ENCODE measurements at places on chromosomes 7 and 10.

GRCh38 chr7:10116511-10116910 is 857.2 kb upstream of the PHF14 start:
- DNase-seq: no peak

GRCh38 chr7:8042796-8043535 is 74.4 kb downstream of the GLCCI1 start:
- DNase-seq: no peak

GRCh38 chr7:98281757-98282606 is 496 bp downstream of the BRI3 start:
- no peak for DNase-seq

- no peak for DNase-seq
These were observed 421.1 kb upstream of the SORCS1 start for GRCh38 chr10:107585630-107586029.

DNA sequence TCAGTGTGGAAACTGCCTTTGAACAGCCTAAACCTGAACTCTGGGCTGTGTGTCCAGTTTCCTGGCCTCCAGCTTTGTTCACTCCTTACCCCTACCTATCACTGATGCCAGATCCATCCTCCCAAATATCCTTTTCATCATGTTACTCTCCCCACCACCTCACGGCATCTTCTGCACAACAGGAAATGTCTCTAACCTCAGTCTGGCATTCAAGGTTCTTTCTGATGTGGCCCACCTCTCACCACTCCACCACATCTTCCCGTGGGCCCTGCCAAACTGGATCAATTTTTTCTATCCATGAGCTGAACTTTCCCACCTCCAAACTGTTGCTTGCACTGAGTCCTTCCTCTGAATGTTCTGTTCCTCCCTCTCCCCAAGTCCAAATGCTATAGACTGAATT is 35.8 kb upstream of the MAP3K8 start:
- DNase-seq: no peak

- DNase-seq: no peak
These were observed 3.5 kb upstream of the LRMDA start for GRCh38 chr10:75427951-75428350.

DNA sequence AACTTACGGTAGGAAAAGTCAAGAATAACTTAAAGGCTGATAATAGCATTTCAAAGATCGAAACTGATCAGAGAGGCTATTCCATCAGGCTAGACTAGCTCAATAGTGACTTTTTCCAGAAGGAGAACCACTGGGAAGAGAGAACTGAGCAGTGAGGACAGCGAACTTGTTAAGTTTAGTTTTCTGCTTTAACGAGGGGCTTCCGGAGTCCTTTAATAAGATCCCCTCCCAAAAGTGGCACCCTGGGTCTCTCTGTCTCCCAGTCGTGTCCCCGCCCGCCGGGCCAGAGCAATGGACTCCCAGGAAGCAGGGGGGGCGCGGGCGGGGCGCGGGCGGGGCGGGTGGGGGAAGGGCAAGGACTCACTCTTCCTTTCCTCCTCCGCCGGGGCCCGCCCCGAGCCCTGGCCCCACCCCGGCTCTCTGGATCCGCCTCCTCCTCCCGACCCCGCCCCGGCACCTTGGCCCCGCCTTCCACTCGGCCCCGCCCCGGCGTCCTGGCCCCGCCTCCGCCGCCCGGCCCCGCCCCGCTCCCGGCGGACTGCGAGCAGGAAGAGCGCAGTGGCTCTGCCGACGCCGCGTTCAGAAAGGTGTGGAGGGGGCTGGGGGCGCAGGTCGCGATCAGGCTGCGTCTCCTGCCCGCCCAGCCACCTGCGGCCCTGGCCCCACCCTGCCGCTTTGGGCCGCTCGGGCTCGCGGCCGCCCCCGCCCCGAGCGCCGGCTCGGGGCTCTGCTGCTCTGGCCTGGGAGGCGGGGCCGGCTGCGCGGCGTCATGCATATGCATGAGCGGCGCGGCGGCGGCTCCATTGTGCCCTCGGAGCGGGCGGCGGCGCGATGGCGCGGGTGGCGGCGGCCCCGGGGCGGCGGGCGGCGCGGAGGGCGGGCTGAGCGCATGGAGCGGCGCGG is at the start of gene ZMIZ2:
Gene ZMIZ2, plus strand, starts transcription at position 803 of the 903 bp plus-strand sequence. CDS start 7,403 bp downstream, outside the sequence.
- peak; percentile 77 for DNase-seq

DNA sequence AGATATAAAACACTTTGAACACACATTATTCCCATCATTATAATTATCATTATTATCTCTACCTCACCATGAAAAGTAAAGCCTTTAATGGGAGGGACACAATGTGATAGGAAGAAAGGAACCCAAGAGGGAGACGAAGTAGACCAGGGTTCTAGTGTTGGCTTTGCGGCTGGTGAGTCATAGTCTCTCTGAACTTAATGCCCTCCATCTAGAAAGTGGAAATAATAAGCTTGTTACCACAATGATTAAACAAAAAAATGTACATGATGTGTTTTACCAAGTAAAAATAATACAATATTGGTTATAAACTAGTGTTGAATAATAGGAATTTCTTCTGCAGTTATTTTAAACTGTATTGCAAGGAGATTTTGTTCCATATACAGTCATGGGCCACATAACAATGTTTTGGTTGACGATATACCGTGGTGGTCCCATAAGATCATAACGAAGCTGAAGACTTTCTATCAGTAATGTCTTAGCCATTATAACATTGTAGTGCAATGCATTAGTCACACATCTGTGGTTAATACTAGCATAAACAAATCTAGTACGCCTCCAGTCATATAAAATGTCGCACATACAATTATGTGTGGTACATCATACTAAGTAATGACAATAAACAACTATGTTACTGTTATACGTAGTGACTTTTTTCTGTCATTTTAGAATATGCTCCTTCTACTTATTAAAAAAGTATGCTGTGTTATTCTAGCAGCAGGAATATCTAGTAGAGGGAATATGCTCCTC is 450.6 kb upstream of the SORCS1 start:
- DNase-seq: no peak
